Stimulated activated naive CD4-positive, alpha-beta T cell treated with Interleukin-2 at 50 U/mL for 16 hours (primary cell): ENCODE measurements at places on chromosomes 3 and 15.

DNA sequence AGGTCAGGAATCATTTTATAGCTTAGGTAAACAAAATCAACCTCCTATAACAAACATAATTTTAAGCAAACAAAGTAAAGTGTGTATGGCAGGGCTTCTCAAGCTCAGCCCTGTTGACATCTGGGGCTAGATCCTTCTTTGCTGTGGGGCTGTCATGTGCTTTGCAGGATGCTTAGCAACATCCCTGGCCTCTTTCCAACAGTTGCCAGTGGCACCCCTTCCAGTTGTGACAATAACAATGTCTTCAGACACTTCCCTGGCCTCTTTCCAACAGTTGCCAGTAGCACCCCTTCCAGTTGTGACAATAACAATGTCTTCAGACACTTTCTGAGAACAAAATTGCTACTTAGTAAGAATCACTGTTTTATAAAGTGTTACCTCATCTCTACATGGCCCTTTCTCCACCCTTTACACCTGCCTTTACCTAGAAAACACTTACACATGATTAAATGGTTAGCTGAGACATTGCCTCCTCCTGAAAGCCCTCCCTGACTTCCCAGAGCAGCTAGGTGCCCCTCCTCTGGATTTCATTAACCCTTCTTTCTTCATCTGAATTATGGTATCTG lies 194.0 kb upstream of the LMCD1 start:
- no peak for DNase-seq

DNA sequence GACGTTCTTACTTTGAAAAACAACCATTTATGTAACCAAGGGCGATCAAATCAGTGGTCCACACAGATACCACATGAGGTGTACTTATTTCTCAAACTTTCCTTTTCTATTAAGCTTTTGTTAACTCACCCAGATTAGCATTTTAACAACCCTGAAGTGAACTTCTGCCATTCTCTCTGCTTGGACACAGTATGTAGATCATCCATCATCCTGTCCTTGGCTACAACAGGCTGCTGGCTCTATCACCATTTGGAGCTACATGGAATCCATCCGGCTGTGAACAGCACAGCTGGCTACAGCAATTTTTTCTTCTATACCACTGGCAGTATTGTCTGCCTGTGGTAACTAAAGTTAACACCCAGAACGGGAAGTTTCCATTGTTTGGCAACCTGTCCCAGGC lies 4.4 kb downstream of the SEMA6D start:
- no peak for DNase-seq

DNA sequence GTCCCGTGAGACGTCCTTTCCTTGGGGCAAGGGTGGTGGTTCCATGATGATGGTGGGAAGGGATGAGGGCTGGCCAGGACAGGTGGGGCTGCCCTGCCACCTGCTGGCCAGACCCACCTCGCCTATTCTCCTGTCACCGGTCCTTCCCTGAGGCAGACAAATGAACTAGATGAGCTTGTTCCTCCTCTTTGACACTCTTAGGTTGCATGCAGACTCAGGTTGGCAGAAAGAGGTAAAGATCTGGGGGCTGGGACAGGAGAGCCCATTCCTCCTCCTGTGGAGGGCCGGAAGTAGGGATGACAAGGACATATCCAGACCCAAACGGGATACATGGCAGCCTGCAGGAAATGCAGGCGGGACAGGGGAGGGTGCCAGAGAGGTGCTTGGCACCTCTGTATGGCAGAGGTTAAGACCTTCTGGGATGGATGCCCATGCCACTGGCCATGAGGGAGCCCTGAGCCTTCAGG lies 38.6 kb downstream of the ACSBG1 start:
- DNase-seq: peak; percentile 9

DNA sequence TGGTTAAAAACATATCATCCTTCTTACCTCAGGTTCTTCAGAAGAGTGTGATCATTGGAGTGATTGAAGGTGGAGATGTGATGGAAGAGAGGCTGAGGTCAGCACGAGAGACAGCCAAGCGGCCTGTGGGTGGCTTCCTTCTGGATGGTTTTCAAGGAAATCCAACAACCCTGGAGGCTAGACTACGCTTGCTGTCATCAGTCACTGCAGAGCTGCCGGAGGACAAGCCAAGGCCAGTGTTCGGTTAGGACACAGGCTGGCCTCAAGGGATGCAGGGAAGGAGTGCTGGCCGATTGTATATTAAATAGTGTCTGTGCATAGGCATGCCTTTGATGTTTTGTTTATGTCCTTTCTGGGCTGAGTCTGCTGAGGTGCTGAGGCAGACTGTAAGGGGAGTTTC lies 20.2 kb downstream of the QTRT2 start:
- no peak for DNase-seq

DNA sequence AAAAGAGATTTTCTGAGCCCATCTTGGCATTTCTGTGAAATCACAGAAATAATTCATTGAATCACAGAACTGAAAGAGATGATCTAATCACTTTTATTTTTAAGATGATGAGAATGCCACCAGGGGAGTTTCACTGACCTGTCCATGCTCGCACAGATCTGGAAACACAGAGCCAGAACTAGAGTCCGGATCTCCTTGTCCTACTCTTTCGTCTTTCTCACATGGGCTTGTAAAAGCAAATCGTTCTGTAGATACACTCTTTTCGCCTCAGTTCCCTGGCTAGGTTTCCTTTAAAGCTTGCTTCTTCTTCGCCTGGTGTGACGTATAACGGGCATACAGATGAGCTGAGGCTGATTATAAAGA lies 122.5 kb upstream of the SPRED1 start:
- DNase-seq: no peak

DNA sequence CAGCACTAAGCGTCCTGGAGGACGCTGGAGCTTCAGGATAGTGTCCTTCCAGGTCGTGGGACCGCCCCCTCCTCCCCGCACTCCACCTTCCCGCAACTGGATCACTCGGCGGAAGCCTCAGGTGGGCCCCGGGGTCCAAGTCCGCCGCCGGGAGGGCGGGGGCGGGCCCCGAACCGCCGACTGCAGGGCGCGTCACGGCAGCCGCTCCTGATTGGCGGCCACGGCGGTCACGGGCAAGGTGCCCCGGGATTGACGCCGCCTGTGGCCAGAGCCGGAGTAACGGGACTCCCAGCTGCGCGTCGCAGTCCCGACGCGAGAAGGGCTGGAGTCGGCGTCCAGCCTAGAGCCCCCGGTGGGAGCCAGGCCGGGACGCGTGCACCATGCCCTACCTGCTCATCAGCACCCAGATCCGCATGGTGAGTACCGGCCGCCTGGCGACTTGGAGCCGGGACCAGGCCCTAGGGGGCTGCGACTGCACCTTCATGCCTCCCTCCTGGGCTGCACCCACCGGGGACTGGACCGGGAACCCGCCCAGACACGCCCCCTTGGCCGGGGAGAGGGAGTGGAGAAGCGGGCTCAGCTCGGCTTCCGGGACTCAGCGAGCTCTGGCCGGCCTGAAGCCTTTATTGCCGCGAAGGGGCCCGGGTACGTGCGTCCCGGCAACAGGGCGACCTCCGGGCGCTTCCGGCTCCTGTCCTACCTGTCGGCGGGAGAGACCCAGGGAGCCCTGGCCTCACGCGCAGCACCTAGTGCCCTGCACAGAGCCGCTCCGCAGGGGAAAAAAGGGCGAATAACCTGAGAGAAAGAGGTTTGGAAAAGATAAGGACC lies at the start of gene GCHFR:
Gene GCHFR (plus strand): TSS at position 268 of the 828 bp plus-strand sequence. CDS start 113 bp downstream, at position 381.
- DNase-seq: peak; percentile 57

DNA sequence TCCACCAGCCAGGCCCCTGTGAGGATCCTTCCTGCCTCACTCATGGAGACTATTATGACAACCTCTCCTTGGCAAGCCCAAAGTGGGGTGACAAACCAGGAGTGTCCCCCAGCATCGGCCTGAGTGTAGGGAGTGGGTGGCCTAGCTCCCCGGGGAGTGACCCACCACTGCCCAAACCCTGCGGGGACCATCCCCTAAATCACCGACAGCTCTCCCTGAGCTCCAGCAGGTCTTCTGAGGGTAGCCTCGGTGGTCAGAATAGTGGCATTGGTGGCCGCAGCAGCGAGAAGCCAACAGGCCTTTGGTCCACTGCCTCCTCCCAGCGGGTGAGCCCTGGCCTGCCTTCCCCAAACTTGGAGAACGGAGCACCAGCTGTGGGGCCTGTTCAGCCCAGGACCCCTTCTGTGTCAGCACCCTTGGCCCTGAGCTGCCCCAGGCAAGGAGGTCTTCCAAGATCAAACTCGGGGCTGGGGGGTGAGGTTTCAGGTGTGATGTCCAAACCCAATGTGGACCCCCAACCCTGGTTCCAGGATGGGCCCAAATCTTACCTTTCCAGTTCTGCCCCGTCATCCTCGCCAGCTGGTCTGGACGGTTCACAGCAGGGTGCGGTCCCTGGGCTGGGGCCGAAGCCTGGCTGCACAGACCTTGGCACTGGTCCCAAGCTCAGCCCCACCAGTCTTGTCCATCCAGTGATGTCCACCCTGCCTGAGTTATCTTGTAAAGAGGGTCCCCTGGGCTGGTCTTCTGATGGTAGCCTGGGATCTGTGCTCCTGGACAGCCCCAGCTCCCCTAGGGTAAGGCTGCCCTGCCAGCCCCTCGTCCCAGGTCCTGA lies 1.0 kb downstream of the LIMD1 start:
- DNase-seq: no peak

GRCh38 chr3:177405191-177405672 lies 207.9 kb upstream of the TBL1XR1 start:
- no peak for DNase-seq
